ENCODE measurements at places on chromosomes 7 and 10.

DNA sequence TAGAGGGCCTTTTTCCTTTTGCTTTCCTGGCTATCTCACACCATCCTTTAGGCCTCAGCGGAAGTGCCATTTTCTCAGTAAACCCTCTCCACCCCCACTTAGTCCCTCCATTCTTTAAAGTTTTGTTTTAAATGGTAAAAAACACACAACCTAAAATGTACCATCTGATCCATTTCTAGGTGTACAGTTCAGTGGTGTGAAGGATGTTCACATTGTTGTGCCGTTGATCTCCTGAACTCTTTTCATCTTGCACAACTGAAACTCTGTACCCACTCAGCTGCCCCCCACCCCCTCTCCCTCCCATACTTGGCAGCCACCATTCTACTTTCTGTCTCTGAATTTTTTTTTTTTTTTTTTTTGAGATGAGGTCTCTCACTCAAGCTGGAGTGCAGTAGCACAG, 52.2 kb downstream of the SNX10 start:
- DNase-seq = no peak

- DNase-seq = peak; percentile 4
These were observed 234.4 kb upstream of the IMMP2L start for GRCh38 chr7:111796671-111797070.

GRCh38 chr10:82918022-82918421, 1043.0 kb downstream of the NRG3 start:
- no peak for DNase-seq

- peak; percentile 98 for DNase-seq
These were observed 36.7 kb downstream of the BTBD16 start for GRCh38 chr10:122307669-122308416.

GRCh38 chr10:546971-547590, 142.4 kb downstream of the DIP2C start:
- no peak for DNase-seq

- DNase-seq = peak; percentile 75
These were observed 31.0 kb downstream of the DENND2A start for GRCh38 chr7:140609646-140610045.

GRCh38 chr7:16571941-16572340, 45.3 kb downstream of the LRRC72 start:
- DNase-seq = no peak

- peak; percentile 73 for DNase-seq
These were observed 248.9 kb downstream of the COBL start for GRCh38 chr7:51067757-51068156.

- DNase-seq = no peak
These were observed 996.4 kb upstream of the AUTS2 start for GRCh38 chr7:68601826-68602225.

- DNase-seq = no peak
These were observed 55.3 kb downstream of the CPVL start for GRCh38 chr7:29090836-29091601.

GRCh38 chr10:97765201-97765600, 6.6 kb downstream of the SFRP5 start:
- DNase-seq = no peak

DNA sequence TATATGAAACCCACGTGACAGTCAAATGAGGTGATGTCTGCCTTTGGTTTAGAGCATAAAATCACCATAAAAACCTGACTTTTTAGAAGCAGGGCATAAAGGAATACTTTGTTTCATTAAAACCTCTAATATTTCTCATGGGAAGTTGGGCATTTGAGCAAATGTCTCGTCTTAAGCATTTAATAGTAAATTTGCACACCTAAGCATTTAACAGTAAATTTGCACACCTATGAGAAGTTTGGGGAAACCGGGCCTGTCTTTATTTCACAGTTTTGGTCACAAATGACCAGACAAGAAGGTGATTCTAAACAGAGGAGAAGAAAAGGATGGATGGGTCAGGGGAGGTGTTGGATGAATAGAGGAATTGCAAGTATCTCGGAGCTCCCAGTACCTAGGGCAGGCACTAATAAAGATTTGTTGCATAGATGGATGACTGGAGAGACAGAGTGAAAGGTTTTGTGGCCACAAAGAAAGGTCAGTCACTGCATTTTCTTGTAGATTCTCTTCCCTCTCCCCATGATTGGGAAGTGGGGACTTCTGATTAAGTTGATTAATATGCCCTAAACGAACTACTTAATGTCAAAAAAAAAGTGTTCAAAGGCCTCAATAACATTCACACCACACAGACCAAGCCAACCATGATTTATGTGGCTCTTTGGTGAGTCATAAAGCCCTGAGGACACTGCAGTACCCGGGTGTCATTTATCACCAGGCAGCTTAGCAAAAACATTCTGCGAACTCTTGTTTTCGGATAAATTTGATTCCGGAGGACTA, 158.2 kb downstream of the SPAG6 start:
- DNase-seq = peak; percentile 6

Data from fibroblast of skin of back (primary cell).